K562 (cell line): ENCODE measurements at places on chromosomes 2 and 18.

GRCh38 chr2:224171226-224171625 is 132.1 kb upstream of the SERPINE2 start:
- no peak for DNase-seq

GRCh38 chr2:29763371-29763770 is 158.0 kb downstream of the ALK start:
- no peak for DNase-seq

DNA sequence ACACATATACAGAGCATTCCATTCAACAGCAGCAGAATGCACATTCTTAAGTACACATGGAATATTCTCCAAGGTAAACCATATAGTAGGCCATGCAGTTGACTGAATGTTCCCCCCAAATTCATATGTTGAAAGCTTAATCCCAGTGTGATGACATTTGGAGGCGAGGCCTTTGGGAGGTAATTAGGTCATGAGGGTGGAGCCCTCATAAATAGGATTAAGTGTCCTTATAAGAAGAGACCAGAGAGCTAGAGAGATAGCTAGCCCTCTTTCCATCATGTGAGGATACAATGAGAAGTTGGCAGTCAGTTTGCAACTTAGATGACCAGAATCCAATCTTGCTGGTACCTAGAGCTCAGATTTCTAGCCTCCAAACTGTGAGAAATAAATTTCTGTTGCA is 27.6 kb downstream of the TMEM185B start:
- no peak for DNase-seq

GRCh38 chr2:230449901-230450467 is 34.0 kb downstream of the SP100 start:
- DNase-seq = no peak

DNA sequence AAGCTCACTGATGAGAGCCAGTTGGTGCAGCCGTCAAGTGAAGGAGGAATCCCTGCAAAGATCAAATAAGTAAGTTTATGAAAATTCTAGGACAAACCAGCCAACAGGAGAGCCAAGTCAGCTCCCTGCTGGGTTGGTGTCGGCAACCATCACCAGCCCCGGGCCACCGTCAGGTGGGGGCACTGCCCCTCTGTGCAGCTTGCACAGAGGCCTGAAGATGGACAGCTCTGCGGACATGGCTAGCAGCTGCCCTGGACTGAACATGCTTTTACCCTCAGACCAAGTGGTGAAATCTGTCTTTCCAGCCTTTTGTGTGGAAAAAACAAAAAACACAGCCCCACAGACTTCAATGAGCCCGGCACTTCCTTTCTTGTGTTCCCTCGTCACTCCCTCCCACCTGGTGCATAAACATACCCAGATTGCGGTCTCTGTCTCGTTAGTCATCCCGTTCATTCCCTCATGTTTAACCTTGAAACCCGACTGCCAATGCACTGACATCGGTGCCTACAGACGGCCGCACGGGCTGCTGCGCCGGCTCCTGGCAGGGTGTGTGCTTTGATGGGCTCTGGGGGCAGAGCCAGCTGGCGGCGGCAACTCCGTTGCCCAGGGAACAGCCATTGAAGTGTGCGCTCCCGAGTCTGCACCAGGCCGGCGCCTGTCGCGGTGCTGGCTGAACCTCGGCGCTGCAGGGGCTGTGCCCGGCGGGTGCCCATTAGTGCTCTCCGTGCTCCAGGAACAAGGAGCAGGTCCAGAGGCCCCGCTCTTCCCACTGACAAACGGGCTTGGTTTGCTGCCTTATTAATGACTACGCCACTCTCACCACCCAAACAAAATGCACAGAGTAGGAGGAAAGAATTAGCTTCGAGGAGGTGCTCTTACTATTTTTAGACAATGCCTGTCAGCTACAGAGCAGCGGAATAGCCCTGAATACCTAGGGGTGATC is 95.3 kb downstream of the EIPR1 start:
- DNase-seq = no peak
